ENCODE measurements at places on chromosomes 5 and 9. TPM values are rescaled to one million over a fixed set of nuclear protein-coding genes. Genes with fewer than 3 reads are reported as not detected.

The SLC4A9 gene
- 0.63 TPM for polyA plus RNA-seq

The C9orf153 gene
- polyA plus RNA-seq = not detected

The SARDH gene
- polyA plus RNA-seq = 12.6 TPM

DNA sequence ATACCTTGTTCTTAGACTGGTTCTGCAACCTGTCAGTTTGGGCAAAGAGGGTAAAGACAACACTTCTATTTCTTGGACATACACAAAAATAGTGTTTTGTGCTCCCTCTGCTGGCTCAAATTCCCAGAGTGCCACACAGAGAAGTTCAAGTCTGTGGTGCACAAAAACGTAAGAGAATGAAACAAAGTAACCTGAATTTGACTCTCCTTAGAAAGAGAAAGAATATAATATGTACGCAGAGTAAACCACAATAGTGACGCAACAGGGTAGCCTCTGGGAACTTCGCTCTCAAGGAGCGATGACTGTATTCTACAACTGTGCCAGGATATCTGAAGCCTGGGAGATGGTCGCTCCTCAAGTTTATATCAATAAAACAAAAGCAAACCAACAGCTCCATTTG lies 18.5 kb downstream of the DDX31 start:
- no peak for DNase-seq

- DNase-seq = no peak
Measured at GRCh38 chr5:126640866-126641265, 40.1 kb downstream of the PHAX start.

DNA sequence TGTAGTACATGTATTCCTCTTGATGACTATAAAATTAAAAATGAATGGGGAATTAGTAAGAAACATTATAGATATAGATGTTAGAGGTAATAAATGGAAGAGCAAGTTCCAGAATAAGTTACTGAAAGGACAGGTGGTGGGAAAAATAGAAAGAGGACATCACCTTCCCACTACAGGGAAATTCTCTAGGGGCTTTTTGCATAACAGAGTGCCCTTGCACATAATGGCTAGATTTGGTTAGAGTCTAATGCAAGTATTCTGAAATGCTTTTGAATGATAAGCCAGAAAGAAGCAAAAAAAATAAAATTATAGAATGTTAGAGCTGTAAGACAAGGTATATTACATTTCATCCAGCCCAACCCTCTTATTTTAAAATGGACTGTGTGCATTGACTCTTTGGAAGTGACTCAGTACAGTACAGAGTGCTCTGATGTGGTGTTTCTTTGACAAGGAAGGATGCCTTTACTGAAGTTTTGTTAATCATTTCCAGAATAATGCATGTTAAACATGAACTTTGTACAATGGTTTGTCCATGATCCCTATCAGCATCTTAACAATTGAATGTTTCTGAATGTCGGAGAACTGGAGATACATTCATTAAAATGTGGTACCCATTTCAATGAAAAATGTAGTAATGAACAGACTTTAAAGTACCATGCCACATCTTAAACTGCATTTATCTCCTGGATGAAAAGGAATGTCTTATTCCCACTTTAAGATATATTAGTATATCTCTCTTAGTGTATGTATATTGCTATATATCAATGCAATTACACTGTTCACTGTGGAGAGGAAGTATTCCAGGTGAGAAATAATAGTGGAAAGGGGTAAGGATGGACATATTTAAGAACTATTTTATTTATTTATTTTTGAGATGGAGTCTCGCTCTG lies 391.1 kb downstream of the ADGRV1 start:
- no peak for DNase-seq

DNA sequence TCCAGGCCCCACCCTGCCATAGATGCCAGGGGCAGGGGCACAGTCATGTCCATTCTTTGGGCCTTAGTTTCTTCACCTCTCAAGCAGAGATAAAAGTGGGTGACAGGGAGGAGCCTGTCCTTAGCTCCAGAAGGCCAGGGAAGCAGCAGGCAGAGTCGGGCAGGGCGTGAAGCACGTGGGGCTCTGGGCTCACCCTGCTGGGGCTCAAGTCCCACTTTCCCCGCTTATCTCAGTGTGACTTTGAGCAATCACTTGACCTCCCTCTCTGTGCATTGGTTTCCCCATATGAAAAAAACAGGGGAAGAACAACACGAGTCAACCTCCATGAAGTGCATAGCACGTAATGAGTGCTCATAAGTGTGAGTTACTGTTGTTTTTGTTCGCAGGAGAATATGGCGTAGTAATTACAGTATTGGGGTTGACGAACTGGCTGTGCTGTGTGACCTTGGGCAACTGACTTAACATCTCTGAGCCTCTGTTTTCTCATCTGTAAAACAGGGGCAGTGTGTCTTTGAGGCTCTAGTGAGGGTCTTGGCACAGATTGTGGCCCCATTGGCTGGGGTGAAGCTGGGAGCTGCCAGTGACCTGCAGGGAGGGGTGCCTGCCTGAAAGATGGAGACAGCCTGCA lies 39.9 kb upstream of the HAND1 start:
- DNase-seq = no peak
